ENCODE measurements at places on chromosomes 6 and 20.

- DNase-seq: no peak
These were observed 10.4 kb upstream of the BPI start for GRCh38 chr20:38293491-38294065.

DNA sequence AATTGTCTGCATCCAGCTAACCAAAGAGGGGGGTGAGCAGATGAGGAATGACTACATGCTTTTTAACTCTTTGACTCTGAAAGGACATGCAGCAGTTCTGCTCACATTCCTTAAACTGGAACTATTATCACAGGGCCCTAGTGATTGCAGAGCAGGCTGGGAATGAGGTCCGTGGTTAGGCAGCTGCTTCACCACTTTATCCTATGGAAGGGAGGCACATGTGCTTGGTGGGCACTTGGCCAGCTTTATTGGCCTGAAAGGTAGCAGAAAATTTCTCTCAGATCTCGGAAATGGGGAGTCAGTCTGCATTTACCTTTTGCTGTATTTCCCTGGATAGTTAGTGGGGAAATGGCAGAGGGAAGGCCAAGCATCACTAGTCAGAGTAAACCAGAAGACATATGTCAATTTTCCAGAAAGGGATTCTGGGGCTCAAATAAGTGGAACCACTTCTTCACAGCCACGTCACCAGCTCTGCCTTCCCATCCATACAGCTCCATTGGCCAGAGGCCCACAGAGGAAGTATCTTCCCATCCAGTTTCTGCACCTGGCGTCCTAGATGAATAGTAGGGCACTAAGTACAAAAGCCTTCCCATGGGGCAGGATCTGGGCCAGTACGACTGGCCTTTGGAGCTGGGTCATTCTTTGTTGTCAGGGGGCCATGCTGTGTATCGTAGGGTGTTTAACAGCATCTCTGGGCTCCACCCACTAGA lies 444.8 kb downstream of the PTPRT start:
- no peak for DNase-seq

GRCh38 chr6:22468256-22468965 lies 101.0 kb upstream of the HDGFL1 start:
- DNase-seq: no peak

DNA sequence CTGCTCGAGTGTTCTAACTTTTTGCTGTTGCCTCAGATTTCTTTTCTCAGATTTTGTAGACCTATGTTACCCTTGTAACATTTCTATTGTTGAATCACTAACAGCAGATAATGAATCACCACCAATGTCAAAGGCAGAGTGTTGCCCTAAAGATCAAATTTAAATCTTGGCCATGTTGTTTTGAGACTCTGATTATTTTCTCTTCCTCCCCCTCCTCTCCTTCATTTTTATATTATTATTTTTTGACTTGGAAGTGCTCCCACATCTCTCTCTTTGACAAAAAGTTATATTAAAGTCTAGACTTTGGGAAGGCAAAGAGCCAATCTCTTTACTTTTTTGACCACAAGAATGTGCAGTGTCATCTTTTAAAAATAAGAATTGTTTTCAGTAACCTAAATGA lies 422.7 kb downstream of the NKAIN2 start:
- no peak for DNase-seq

- peak; percentile 29 for DNase-seq
These were observed 23.2 kb downstream of the RBCK1 start for GRCh38 chr20:431012-431904.

DNA sequence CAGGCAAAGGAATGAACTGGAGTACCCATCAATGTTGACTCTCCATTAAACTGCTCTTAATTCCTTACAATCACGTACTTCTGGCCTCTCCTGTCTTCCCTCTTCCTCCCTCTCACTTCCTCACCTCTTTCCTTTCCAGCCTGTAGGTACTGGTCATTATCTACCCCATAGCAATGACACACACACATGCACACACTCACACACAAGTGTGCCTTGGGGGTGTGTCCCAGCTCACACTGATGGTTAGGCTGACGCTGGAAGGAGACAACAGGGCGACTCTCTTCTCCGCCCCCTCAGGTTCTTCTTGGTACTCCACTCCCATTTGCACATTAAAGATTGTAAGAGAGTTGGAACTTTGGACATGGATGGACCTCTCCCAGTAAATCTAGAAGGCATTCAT lies 14.0 kb upstream of the SERPINB9 start:
- DNase-seq: no peak

GRCh38 chr20:17871181-17871580 lies 97.4 kb downstream of the SNX5 start:
- no peak for DNase-seq

DNA sequence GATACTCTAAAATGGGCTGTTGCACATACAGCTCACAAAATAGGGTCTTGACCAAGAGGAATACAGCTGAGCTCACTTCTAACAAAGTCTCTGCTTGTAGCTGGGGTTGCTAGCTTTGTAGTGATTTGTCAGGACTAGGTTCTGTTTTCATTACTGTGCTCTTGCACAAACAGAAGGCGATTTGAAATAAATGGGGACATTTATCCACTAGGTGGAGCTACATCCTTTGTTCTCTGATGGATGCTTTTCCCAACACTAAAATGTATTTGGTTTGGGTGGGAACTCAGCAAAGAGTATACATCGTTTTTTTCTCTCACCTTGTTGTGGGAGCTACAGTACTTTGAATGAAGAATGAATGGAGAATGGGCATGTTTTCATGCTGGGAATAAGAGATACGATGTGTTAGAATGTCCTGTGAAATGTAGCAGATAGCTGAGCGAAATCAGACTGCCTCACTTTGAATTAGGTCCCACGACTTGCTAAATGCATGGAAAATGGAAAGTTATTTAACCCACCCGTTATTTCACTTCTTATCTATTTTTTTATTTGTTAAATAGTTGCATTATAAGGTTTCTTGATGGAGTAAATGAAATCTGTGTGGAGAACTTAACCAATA lies 494.7 kb upstream of the MAP3K7 start:
- no peak for DNase-seq

- no peak for DNase-seq
These were observed 19.1 kb downstream of the ACSS2 start for GRCh38 chr20:34895465-34895864.

- no peak for DNase-seq
These were observed 45.9 kb upstream of the MC3R start for GRCh38 chr20:56202493-56203077.

DNA sequence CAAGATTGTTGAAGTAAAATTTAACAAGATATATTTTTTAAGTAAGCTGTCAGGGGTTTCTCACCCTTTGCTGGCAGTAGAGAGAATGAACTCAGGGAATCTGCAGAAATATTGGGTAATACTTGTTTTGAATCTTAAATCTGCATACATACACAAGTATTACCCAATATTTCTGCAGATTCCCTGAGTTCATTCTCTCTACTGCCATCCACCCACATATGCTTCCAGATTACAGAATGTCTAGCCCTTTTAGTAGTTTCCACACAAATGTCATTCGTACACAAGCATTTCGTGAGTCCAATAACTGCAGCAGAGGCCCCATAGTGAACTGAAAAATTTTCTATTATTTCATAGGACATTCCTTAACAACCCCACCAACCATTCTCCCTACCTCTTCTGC lies 69.6 kb upstream of the TNFRSF21 start:
- no peak for DNase-seq

GRCh38 chr6:56786256-56786655 lies 143.6 kb upstream of the DST start:
- no peak for DNase-seq

DNA sequence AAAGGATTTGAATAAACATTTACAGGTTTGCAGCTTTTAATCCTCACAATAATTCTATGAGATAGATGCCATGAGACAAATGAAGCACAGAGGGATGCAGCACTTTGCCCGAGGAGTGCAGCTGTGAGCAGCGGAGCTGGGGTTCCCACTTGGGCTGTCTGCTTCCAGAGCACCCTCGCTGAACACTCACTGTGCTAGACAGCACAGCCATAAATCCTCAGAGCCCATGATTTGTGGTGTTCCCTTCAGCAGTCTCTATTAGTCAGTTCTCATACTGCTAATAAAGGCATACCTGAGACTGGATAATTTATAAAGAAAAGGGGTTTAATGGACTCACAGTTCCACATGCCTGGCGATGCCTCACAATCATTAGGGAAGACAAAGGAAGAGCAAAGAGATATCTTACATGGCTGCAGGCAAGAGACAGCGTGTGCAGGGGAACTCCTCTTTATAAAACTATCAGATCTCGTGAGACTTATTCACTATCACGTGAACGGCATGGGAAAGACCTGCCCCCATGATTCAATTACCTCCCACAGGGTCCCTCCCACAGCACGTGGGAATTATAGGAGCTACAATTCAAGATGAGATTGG lies 25.3 kb upstream of the CTAGE9 start:
- no peak for DNase-seq

DNA sequence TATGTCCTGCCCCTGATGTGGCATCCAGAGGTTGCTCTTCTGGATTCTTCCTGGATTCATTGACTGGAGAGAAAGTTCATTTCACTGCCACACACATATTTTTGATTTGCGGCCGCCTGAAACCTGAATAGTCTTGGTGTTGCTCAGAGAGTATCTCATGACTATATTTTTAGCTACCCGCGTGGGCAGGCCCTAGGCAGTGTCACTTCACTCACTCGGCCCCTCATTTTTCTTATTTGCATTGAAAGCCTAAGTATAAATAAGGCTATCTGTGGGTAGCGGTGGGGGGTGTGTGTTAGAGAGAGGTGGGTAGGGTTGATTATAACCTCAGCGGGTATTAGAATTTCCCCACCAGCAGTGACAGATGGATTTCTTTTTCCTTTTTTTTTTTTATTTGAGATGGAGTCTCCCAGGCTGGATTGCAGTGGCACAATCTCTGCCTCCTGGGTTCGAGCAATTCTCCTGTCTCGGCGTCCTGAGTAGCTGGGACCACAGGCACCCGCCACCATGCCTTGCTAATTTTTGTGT lies 113.5 kb downstream of the JARID2 start:
- no peak for DNase-seq

- no peak for DNase-seq
These were observed 47.3 kb downstream of the ZFAND3 start for GRCh38 chr6:37866590-37867507.

DNA sequence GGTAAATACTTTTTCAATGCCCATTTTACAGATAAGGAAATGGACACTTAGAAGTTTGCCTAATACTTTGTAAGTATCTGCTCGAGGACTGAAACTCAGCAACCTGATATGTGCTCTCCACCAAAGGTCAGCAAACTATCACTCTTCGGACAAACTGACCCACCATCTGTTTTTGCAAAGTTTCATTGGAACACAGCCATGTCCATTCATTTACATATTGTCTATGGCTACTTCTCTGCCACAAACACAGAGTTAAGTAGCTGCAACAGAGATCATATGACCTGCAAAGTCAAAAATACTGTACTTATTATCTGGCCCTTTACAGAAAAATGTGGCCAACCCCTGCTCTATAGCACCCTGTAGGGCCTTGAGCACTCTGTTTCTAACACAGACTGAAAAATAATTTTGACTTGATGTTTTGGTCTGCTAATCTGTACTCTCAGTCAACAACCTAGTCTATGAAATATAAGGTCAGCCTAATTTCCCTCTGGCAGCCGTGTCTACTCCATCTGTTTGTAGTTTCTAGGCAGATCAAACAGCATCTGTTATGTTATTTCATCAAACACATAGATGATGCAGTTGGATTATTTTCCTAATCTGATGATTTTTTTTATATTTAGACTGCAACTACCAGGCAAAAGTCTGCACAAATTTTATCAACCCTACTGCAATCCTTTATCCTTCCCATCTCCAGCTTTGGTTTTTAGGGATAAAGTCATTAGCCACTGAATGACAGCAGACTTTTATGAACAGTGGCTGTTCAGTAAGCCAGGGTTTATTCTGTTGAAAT lies 41.4 kb upstream of the BEND6 start:
- no peak for DNase-seq

DNA sequence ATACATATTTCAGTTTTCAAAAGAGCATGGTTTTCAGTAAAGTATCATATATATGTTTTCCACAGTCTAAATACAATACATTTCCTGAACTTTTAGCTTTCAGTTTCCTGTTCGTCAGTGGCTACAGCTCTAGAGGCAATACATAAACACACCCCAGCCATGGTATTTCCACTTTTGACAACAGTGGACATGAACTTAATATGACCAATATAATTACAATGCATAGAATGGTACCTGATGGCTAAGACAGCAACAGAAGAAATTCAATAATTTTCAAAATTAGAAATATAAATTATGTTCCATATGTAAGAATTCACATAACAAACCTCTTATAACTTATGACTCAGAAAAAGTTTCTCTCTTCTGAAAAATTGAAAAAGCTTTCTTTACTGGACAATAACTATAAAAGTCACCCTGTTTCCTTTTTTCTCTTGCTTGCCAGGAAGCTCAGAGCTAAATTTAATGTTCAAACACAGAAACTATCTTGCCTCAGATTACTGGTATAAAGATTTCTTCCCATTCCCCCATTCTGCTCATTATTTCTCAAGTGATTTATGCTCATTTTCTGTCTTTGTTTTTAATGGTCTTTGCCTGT lies 19.2 kb downstream of the FKBP5 start:
- DNase-seq: no peak

GRCh38 chr20:40963505-40963845 lies 65.1 kb upstream of the TOP1 start:
- no peak for DNase-seq

DNA sequence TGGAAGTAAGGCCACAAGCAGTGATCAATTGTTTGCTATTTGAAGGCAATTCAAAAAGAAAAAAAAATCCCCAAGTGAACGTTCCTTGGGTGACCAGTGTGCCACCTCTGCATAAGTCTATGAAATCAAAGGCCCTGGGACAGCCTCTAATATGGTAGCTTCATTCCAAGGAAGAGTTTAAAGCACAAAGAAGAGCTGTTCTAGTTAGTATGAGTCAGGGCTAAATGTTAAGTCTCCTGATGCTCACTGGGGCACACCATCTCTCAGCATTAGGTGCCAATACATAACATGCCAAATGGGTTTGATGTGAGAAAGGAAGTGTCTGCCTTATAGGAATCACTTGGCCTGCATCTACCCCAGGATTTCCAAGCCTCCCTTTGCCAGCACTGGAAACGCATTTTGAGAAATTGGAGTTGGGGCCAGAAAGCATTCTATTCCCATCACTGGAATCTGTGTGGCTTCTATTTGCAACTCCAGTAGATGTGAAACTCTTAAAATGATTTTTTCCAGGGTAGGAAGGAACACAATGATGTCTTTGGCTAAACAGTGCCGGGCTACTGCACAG lies 13.0 kb downstream of the UNC5CL start:
- no peak for DNase-seq

GRCh38 chr6:99241905-99242534 lies 107.5 kb downstream of the FAXC start:
- DNase-seq: no peak

- DNase-seq: no peak
These were observed 63.1 kb upstream of the IFNGR1 start for GRCh38 chr6:137282254-137282653.

- no peak for DNase-seq
These were observed 23.9 kb downstream of the THBS2 start for GRCh38 chr6:169229615-169230321.

GRCh38 chr6:73558624-73559398 lies 38.0 kb upstream of the EEF1A1 start:
- DNase-seq: no peak

Measured in stimulated activated naive CD4-positive, alpha-beta T cell (primary cell).